Stimulated activated CD8-positive, alpha-beta memory T cell treated with anti-CD3 and anti-CD28 coated beads, Interleukin-4, amount 100 ng/mL, for 1 hour (primary cell): ENCODE measurements at places on chromosomes 4 and X.

- no peak for DNase-seq
These were observed 61.2 kb downstream of the HMGB2 start for GRCh38 chr4:173272996-173273395.

GRCh38 chr4:27846951-27847350 is 986.3 kb downstream of the STIM2 start:
- DNase-seq: no peak

GRCh38 chrX:39928704-39929378 is 168.9 kb downstream of the BCOR start:
- no peak for DNase-seq

DNA sequence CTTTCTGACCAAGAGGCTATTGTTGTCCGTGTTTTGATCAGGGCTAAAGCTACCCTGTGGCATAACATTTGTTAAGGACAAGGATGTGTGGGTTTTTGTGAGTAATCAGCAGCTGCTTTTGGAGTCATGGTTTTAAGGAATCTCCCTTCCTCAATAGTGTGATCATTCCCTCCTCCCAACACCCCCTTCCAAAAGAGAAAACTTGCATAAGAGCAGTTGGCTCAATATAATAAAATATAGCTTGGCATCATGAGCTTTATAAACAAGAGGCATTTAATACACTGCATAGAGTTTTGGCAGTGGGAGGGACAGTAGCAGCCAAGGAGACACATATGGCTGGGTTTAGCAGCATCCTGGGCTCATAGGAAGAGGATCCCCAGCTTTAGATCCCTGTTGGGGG is 84.7 kb downstream of the NHS start:
- DNase-seq: no peak

DNA sequence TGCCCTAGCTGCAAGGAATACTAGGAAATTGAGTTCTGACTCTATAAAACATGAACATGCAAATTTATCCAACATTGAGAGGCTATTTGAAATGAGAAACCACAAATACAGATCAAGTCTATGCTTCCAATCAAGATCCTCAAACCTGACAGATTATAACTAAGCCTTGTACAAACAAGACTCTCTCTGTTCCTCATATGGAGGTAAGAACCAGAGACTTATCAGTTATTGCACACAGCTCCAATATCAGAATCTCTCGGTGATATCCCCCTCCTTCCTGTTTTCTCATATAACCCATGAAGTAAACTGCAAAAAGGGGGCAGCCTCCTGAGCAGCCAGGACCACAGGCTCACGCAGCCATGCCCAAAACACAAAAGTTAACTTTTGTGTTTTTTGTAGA is 36.5 kb downstream of the FBXW7 start:
- no peak for DNase-seq

DNA sequence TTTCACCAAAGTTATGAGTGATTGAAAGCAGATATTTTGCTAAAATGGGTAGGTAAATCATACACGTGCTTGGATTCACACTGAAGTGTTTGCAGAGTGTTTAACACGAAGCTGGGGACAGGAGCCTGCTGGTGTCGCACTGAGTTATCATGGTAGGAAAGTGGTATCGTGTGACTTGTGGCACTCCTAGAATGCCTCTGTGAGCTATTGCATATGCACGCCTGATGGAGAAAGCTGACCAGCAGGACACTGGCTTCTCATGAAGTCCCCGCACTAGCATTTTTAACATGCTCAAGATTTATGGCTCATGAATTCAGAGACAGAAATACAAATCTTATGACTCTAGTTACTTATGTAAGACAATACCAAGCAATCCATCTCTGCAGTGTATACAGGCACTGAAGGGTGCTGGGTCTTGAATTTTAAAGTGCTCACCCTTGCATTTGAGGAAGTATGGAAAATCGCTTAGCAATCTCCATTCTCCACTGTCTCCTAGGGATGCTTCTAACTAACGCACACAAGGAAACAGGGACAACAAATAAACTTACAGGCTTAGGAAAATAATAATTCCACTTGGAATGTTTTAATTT is 19.8 kb downstream of the VCX3B start:
- no peak for DNase-seq

DNA sequence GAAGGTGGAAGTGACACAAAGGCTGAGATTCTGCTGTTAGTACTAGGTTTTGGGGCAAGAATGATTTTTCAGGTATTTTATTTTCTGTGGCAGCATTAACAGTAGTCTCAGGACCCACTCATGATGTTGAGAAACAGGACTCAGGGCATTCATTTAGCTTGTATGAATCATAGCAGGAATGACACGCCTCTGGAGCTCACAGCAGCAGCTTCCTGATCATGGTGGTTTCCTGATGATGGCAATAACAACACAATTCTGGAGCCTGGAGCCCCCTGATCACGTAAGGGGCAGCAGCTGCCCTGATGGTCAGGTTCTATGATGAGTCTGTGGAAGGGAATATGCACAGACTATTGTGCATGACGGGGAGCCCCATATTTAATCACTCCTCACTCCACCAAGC is 47.0 kb downstream of the TASL start:
- DNase-seq: no peak

GRCh38 chrX:110987292-110987691 is 108.7 kb upstream of the PAK3 start:
- no peak for DNase-seq

- DNase-seq: no peak
These were observed 343.1 kb upstream of the NOCT start for GRCh38 chr4:138672393-138672976.

- no peak for DNase-seq
These were observed 7.1 kb downstream of the PRAF2 start for GRCh38 chrX:49066690-49067089.

DNA sequence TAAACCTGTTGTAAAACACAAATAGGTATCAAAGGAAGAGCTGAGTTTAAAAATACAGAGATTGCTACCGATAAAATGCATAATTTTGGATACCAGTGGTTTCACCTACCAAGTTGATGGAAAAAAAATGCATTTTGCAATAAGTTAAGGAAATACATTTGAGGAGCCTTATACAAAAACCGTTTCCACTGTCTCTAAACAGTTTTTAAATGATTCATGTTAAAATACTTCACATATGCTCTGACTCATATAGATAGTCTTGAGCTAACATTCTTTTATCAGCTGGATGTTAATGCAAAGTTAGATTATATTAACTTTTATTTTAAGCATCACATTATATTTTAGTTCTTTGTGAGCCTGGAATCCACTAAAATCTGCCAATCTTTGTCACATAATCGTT is 50.6 kb upstream of the ANKRD17 start:
- no peak for DNase-seq

DNA sequence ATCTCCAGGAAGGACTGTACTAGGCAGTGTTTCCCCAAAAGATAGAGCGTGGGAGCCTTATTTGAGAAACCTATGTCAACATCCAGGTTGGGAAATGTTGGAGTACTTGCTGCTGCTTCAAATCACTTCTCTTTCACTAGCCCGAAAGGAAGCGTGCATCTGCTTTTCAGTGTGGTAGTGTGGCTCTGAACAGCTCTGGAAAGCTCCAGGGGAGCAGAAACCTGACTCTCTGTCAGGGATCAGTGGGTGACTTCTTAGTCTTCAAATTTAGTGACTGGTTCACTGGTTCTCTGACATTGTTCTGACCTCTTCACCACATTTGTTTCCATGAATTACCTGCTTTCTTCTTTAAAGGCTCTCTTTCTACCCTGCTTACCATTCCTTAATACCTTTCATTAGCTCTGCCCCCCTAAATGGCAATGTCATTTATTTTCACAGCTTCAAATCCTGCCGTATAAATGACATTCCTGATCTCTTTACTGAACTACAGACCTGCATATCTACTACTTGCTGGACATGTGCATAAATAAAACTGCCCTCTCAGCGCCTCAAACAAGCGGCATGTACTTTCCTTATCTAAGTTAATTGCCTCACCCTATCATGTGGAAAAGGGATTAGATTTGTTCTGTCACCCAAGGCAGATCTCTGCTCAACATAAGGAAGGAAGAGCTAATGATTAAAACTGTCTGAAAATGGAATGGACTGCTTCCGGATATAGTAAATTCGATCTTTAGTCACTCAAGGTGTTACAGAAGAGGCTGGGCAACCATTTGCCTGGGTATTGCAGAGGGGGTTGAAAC is 37.0 kb downstream of the DLG3 start:
- DNase-seq: no peak

GRCh38 chr4:18069810-18070209 is 48.3 kb upstream of the LCORL start:
- DNase-seq: no peak

- DNase-seq: no peak
These were observed 1628.9 kb upstream of the AGA start for GRCh38 chr4:179071131-179071530.

GRCh38 chr4:29861307-29861706 is 858.9 kb upstream of the PCDH7 start:
- no peak for DNase-seq

GRCh38 chrX:10441464-10441863 is 178.9 kb downstream of the MID1 start:
- no peak for DNase-seq

- DNase-seq: no peak
These were observed 63.3 kb upstream of the CCDC160 start for GRCh38 chrX:134173541-134174272.

GRCh38 chr4:140252141-140252741 is 98.3 kb upstream of the MAML3 start:
- DNase-seq: no peak

GRCh38 chrX:84475101-84475500 is 27.2 kb downstream of the HDX start:
- no peak for DNase-seq

DNA sequence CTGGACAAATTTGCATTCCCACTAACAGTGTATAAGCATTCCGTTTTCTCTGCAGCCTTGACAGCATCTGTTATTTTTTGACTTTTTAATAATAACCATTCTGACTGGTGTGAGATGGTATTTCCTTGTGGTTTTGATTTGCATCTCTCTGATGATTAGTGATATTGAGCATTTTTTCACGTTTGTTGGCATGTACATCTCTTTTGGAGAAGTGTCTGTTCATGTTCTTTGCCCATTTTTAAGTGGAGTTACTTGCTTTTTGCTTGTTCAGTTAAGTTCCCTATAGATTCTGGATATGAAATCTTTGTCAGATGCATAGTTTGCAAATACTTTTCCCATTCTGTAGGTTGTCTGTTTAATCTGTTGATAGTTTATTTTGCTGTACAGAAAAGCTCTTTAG is 68.8 kb downstream of the ADAMTS3 start:
- no peak for DNase-seq

DNA sequence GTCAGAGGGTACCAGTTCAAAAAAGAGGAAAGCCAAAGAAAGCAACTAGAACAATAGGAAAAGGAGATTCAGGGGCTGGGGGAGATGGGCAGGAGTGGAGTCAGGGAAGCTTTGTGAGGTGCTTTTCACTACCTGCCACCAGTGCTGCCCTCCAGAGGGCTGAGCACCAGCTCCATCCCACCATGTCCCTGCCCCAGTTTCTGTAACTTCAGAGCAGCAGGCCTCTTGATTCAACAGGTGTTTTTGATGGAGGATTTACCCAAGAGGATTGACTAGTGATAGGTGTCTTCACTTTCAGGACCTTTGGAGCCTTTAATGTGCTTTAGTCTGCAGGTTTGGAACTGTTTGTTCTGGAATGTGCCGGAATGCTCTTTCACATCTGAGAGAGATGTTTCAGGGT is 12.1 kb downstream of the KIT start:
- DNase-seq: no peak

DNA sequence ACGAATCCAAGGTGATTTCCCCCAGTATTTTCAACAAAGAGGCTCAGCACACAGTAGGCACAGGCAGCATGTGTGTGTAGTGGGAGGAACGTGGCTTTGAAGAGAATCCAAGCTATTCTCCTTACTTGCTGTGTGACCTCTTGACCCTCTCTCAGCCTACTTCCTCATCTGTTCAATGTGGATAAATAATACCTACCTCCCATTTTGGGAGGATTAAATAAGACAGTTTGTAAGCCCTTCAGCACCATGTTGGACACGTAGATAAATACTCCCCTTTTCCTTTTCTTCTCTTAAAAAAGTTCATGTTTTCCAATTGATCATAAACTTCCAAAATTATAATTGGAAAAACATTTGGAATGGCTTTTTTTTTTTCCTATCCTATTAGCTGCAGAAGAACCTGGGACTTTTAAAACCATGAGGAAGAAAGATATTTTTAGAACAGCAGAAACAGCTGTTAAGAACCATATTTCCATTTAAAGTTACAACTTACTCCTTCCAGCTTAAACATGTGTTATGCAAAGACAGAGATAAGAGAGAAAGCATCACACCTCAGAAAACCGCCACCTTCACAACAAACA is 56.1 kb upstream of the TMEM131L start:
- no peak for DNase-seq

GRCh38 chrX:110414679-110415439 is 56.2 kb downstream of the RTL9 start:
- DNase-seq: no peak

DNA sequence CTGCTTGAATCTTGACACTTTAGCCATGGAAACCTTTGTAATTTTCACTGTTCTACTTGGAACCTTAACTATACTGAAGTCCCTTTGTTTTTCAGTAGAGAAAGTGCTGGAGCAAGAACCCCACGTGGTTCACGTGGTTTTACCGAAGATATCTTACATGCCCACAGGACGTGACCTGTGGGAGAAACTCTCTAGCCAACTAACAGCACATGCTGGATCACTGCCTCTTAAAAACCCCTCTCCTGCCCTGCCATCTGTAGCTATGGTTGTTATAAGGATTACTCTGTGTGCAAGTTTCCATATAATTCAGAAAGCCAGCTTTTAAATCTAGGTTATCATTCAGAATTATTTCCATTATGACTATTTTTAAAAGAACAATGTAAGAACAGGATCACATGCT is 30.2 kb downstream of the SPANXD start:
- no peak for DNase-seq

DNA sequence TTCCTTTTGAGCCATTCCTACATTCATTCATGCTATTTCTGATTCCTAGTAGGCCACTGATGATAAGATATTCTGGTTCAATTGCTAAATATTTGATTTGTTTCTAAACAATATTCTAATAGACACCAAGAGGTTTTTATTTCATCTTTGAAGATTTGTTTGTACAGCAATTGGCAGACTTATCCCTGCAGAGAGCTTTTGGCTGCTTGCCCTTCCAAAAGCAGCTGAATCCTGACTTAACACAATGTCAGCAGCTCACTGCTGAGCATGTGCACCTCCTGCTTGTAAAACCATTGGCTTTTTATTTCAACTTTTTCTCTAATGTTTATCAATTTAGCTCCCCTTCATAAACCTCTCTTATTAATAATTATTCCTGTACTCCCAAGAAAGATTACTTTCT is 45.3 kb downstream of the MMRN1 start:
- no peak for DNase-seq

- DNase-seq: no peak
These were observed 18.3 kb downstream of the SORBS2 start for GRCh38 chr4:185793716-185794115.
